CD4-positive, alpha-beta T cell (primary cell): ENCODE measurements at places on chromosomes 2 and 18. TPM values are rescaled to one million over a fixed set of nuclear protein-coding genes. Genes with fewer than 3 reads are reported as not detected.

GRCh38 chr18:44803019-44803650 is 122.4 kb downstream of the SETBP1 start:
- no peaks in the 10 kb centered on the region for H3K36me3 ChIP-seq
- DNase-seq: no peak
- no peak overlapping the region for H3K4me3 ChIP-seq

The DCC gene
- not detected for total RNA-seq

- no peaks in the 10 kb centered on the region for H3K27me3 ChIP-seq
- peaks cover 12% of the 10 kb centered on the region for H3K36me3 ChIP-seq
- peaks cover 59% of the 10 kb centered on the region for H3K4me1 ChIP-seq
- no peak overlapping the region for H3K4me3 ChIP-seq
- no peak for DNase-seq
- no peak overlapping the region for H3K27ac ChIP-seq
Observed at GRCh38 chr2:38702413-38702812, 36.5 kb downstream of the GALM start.

DNA sequence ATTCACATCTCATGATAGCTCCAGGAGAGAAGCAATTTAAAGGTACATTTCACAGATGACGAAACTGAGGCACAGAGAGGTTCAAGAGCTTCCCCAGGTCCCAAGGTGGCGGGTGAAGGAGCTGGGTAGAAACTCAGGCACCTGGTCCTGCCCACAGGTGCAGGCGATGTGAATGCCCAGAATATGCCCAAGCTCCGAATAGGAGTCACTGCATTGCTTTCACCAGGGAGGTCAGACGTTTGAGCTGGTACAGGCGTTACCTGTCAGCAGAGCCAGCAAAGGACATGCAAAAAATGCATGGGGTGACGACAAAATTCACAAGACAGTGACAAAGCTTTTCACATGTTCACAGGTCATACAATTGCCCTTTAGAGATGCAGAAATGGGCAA is 247.9 kb downstream of the HDAC4 start:
- H3K36me3 ChIP-seq: peaks cover 67% of the 10 kb centered on the region
- H3K4me3 ChIP-seq: no peak overlapping the region
- H3K27me3 ChIP-seq: no peaks in the 10 kb centered on the region
- no peak overlapping the region for H3K27ac ChIP-seq
- DNase-seq: no peak

The POMC gene
- total RNA-seq: 4.5 TPM
